Putamen (tissue), 1 donor: ENCODE measurements at places on chromosomes 1 and 21.
A peak's percentile ranks its signal among the peaks of the same experiment; 100 is the strongest.

DNA sequence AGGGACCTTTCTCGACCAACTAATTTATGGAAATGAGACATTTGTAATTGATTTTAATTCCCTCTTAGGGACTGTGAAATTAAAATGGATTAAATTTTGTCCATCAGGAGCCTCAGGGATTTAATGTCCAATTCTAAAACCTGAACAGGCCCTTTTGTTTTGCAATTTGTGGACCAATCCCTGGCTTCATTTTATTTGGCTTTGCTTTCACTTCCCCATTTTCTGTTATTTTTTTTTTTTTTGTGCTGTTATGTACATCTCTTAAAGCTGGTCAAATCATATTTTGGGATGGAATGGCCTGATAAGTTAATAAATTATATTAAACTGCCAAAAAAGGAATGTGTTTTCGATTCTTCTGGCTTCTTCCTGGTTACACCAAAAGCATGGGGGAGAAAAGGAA is 28.9 kb downstream of the ZSCAN20 start:
- DNase-seq: no peak

DNA sequence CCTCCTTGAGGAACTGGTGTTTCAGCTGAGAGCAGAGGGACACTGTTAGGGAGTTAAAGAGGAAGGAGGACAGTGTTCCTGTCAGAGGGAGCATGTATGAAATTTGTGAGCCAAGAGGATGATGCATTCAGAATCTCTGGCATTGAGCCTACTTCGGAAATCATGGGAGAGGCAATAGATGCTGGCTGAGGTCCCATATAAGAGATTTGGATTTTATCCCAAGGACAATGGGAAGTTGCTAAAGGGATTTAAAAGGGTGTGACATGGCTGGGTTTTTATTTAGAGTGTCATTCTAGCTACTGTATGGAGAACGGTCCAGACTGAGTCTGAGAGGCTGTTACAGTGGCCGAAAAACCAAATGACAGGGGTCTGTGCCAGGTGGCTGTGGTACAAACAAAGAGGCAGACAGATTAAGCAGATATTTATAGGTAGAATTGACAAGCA is 403.2 kb upstream of the B3GALT2 start:
- no peak for DNase-seq

GRCh38 chr21:32427958-32428623 is 15.6 kb downstream of the EVA1C start:
- DNase-seq: no peak

DNA sequence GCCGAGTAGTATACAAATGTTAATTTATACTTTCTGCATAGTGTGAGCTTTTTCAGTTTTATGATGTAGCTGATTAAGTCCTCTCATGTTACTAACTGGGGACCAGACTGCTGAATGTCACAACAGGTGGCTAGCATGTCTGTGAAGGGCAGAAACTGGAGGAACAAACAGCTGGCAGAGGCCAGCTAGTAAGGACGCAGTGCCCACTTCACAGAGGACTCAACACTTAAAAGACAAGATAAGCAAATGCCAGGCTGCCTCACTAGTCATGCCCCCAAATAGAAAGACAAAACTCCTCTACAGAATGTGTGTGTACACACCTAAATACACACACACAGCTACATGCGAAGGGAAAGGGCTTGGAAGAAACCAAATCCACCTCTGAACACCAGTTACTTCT is 73.8 kb upstream of the ZNF678 start:
- no peak for DNase-seq

DNA sequence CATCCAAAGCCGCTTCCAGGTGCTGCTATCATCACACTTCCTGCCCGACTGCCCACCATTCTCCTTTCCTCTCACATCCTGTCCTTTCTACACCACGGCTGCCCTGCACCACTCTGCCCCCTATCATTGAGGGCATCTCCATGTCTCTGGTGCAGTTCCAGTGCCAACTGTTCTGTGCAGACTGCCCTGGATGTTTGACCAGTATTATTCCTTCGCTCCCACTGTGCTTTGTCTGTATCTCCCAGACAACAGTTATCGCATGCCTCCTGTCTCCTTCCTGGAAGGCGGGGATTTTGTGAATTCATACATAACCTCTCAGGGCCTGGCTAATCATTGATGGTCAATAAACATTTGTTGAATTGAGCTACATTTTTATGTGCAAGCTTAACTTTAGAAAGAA is 63.6 kb upstream of the GNG12 start:
- DNase-seq: no peak

DNA sequence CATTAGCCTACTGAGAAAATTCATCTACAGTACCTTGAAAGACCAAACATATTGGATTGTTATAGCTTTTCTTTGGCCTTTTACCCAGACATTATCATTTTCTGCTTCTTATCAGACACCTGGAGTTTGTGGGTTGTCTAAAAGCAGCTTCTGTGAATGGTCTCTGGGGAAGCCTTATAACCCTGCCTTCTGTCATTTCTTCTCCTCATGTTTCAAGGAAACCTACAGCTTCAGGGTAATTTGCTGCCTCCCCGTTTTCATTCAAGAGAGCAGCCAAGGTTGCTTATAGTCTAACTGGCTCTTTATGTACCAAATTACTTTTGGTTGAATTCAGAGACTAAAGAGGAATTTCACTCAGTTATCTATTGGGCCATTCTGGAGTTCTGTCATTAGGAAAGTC is 288.3 kb upstream of the SGIP1 start:
- no peak for DNase-seq

- peak; percentile 12 for DNase-seq
Measured at GRCh38 chr1:40690771-40691537, 550 bp upstream of the NFYC start.

DNA sequence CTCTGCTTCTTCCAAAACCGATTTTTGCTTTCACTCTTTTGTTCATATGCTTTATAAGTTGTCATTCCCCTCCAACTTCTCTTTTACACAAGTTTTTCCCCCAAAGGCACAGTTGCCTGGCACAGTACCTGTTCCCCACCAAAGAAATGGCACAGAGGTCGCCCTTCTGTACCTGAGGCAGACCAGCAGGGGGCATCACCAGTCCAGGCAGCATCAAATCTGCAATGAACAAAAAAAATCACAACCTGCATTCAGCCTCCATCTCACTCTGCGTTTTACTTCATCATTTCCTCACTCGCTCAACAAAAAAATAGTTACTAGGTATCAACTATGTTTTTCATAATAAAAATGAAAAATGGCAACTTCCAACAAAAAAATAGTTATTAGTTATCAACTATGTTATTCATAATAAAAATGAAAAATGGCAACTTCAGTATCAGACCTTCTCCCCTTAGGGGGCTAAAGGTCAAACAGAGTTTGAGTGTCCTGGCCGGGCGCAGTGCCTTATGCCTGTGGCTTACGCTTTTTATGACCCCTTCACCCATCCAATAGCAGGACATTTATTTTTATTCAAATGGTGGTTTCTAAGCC is 4.1 kb downstream of the EIF2D start:
- no peak for DNase-seq

DNA sequence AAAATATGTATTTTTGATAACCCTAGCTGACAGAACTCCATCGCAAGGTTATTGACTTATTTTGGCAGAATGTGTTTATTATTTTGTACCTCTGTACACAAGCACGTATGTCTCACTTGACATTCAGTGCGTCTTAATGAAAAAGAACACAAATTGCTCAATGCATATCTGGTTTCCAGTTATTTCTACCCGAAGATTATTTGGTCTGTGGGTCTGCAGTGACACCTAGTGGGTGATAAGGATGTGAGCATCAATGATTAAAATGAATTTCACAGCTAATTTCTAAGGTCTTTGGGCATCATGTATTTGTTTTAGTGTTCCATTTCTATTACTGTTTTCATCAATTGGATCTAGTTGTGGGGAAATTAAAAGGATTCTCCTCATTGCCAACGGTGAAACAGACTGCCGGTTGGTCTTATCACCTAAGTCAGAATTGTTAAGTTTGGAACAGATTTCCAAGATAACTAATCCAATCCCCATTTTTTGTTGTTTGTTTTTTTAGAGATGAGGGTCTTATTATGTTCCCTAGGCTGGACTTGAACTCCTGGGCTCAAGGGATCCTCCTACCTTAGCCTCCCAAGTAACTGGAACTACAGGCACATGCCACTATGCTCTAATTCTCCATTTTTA is 13.9 kb downstream of the DDX20 start:
- peak; percentile 57 for DNase-seq
